Upper lobe of left lung (tissue), 6 donors: ENCODE measurements at places on chromosomes 3 and 15. TPM values are rescaled to one million over a fixed set of nuclear protein-coding genes. Genes with fewer than 3 reads are reported as not detected.

The LRTM1 gene
- not detected for total RNA-seq

GRCh38 chr3:197600796-197601565, 45.2 kb upstream of the BDH1 start:
- DNase-seq, result no peak

The TRAK1 gene
- total RNA-seq, result 98.5 TPM

The SOX14 gene
- total RNA-seq, result 0.14 TPM

GRCh38 chr3:184777566-184778356, 34.2 kb upstream of the VPS8 start:
- peak; percentile 91 for DNase-seq

GRCh38 chr15:35071106-35071505, 14.0 kb downstream of the NANOGP8 start:
- DNase-seq, result no peak

The STRC gene
- not detected for total RNA-seq

The MESP1 gene
- 3.5 TPM for total RNA-seq

The CA12 gene
- total RNA-seq, result 6.3 TPM

- no peak for DNase-seq
Observed at GRCh38 chr3:72579191-72579580, 269.1 kb downstream of the SHQ1 start.

GRCh38 chr3:114803042-114803695, 343.9 kb downstream of the ZBTB20 start:
- DNase-seq, result no peak

- no peak for DNase-seq
Observed at GRCh38 chr15:60120100-60120499, 116.0 kb downstream of the FOXB1 start.
